ENCODE measurements at places on chromosomes 3 and 15. TPM values are rescaled to one million over a fixed set of nuclear protein-coding genes. Genes with fewer than 3 reads are reported as not detected.

The FSIP1 gene
- total RNA-seq = 0.30 TPM

- DNase-seq = no peak
Observed at GRCh38 chr3:188727052-188727451, 444.7 kb upstream of the TPRG1 start.

- no peak for DNase-seq
Observed at GRCh38 chr3:85487375-85487774, 528.6 kb downstream of the CADM2 start.

- DNase-seq = no peak
Observed at GRCh38 chr3:102727340-102727739, 292.5 kb downstream of the ZPLD1 start.

DNA sequence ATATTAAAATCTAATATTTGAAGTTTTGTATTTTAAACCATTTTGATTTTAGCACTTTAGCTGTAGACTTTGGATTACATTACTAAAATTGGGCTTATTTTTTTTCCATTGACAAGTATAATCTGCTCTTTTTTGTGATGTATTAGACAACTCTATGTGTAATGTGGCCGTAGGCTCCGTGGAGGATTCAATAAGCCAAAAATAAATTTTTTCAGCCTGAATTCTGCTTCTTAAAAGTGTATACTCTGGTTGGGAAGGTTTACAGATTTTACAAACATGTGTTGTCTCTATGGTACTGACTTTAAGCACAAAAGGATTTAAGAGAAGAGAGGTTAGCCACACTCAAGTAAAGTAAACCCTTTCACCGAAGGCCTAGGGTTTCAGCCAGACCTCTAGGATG, 110.8 kb downstream of the PLCL2 start:
- DNase-seq = no peak

DNA sequence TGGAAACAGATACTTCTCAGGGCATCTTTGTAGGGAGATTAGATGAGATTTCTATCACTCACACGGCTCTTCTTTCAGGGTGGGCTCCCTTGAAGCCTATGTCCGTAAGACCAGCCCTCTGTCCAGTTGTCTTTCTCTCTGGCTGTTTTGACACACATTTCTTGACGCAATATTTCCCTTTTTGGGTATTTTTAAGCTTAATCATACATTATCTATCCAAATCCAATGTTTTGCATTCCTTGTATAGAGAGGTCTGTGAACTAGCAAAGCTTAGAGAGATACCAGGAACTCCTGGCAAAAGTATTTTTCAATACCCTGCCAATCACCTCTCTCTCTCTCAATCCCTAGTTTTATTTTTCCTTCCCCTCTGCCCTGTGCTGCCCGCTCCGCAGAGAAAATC, 79.3 kb downstream of the EOMES start:
- DNase-seq = no peak

- DNase-seq = no peak
Observed at GRCh38 chr3:87398168-87398801, 121.9 kb upstream of the POU1F1 start.

The KCNAB1 gene
- total RNA-seq = not detected
